ENCODE measurements at places on chromosomes 4 and X. TPM values are rescaled to one million over a fixed set of nuclear protein-coding genes. Genes with fewer than 3 reads are reported as not detected.

KDM5C gene
- total RNA-seq, result 208 TPM

CENPVL2 gene
- total RNA-seq, result not detected

SPACA5 gene
- not detected for total RNA-seq

FGA gene
- total RNA-seq, result not detected

L1CAM gene
- total RNA-seq, result 3.9 TPM

ACE2 gene
- not detected for total RNA-seq

PAGE1 gene
- not detected for total RNA-seq

MRPS18C gene
- 17.6 TPM for total RNA-seq

NUP54 gene
- total RNA-seq, result 63.2 TPM

SPANXC gene
- not detected for total RNA-seq

HS3ST1 gene
- total RNA-seq, result not detected

STIM2 gene
- 70.1 TPM for total RNA-seq

SSX4B gene
- total RNA-seq, result not detected

- no peak overlapping the region for H3K4me3 ChIP-seq
These were observed 134.0 kb upstream of the ANXA3 start for GRCh38 chr4:78417603-78418002.

DNA sequence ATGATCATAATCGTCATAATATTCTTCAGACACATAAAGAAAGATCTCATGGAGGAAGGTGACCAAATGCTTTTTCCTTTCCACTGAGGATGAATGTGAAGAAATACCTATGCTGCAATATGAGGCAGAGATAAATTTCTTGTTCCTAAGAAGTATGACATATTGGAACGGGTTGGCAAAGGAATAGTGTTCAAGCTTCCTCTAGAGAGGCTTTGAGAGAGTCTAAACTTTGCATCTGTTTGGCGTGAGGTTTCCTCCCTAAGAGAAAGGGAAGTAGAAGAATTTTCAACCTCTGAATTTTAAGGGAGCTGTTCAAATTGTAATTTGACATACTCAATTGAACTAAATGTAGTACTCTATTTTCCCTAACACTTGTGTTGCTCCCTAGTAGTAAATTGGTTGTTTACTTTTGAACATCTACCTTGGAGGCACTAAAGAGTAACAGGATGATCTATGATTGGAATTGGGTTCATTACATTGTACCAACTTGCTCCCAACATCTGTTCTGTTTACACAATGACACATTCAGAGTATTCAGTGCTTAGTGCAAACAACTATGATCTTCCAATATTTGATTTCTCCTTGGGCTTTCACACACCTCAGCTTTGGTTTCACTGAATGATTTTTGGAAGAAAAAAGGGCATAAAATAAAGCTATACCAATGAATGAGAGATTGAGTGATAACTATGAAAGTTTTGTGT is 122.0 kb downstream of the CORIN start:
- peaks cover 3% of the 10 kb centered on the region for H3K4me1 ChIP-seq
- peaks cover 63% of the 10 kb centered on the region for H3K27me3 ChIP-seq
- no peak for DNase-seq
- H3K4me3 ChIP-seq, result no peak overlapping the region
- H3K27ac ChIP-seq, result no peak overlapping the region

GRCh38 chrX:18490806-18491555 is 65.6 kb downstream of the CDKL5 start:
- no peak overlapping the region for H3K27ac ChIP-seq
- H3K4me3 ChIP-seq, result no peak overlapping the region
- H3K36me3 ChIP-seq, result no peaks in the 10 kb centered on the region

GRCh38 chr4:121448231-121448630 is 67.4 kb upstream of the QRFPR start:
- H3K36me3 ChIP-seq, result no peaks in the 10 kb centered on the region
- H3K4me3 ChIP-seq, result no peak overlapping the region
- H3K4me1 ChIP-seq, result no peaks in the 10 kb centered on the region
- no peak overlapping the region for H3K27ac ChIP-seq

GRCh38 chr4:161829591-161829990 is 334.2 kb downstream of the FSTL5 start:
- no peaks in the 10 kb centered on the region for H3K27me3 ChIP-seq
- H3K36me3 ChIP-seq, result no peaks in the 10 kb centered on the region
- no peaks in the 10 kb centered on the region for H3K4me1 ChIP-seq
- H3K27ac ChIP-seq, result no peak overlapping the region
- no peak overlapping the region for H3K4me3 ChIP-seq

DNA sequence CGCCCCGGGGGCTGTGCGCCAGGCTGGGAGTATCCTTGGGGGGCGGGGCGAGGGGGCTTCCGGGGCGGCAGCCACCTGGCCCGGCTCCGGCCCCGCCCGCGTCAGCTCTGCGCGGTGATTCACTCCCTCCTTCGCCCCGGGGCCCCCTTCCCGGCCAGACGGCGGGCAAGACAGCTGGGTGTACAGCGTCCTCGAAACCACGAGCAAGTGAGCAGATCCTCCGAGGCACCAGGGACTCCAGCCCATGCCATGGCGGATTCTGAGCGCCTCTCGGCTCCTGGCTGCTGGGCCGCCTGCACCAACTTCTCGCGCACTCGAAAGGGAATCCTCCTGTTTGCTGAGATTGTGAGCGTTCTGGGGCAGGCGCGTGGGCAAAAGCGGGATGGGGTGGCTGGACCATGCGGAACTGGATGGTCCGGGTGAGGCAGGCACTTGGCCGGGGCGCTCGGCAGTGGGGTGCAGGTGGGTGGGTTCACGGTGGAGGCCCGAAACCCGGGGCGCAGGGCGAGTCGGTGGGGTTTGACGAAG is at the start of gene PLP2:
PLP2 (plus strand) TSS at position 147 of the 528 bp plus-strand sequence; CDS start at position 250, 103 bp downstream.
- DNase-seq, result peak; percentile 63
- H3K4me1 ChIP-seq, result peaks cover 18% of the 10 kb centered on the region
- H3K27me3 ChIP-seq, result no peaks in the 10 kb centered on the region
- no peaks in the 10 kb centered on the region for H3K36me3 ChIP-seq

DNA sequence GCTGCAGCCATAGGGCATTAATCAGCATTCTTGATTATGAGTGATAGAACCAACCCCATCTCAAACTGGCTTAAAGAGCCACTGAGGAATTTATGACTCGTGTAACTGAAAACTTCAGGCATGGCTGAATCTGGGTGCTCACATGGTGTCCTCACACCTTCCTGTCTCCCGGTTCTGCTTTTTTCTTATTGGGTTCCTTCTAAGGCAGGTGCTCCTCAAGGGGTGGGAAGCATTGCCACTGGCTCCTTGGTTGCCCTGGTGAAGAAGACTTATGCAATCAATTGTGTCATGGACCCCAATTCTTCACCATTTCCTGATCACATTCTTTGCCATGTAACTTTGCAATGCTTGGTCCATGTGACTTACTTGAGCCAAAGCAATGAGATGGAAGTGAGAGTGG is 4.3 kb upstream of the ZCCHC4 start:
- no peak for DNase-seq
- H3K36me3 ChIP-seq, result no peaks in the 10 kb centered on the region
- peaks cover 9% of the 10 kb centered on the region for H3K4me1 ChIP-seq
- no peak overlapping the region for H3K4me3 ChIP-seq
- no peak overlapping the region for H3K27ac ChIP-seq

DNA sequence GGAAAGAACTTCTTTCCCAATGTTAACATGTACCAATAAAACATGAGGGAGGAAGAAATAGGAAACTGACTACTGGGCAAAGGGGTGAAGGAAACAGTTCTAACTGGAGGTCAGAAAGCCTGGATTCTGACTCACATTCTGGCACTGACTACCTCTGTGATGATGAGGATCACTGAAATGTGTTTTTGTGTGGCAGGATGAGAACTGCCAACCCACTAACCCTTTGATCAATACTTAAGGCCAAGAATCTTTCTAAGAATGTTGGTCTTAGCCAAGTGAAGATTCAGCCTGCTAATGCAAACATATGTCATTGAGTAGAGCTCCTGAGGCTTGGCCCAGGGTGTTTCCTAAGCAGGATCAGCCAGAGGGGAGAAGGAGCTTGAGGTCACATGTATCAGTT is 4.6 kb downstream of the ALAS2 start:
- peaks cover 5% of the 10 kb centered on the region for H3K4me1 ChIP-seq
- H3K27me3 ChIP-seq, result no peaks in the 10 kb centered on the region
- H3K4me3 ChIP-seq, result no peak overlapping the region
- H3K36me3 ChIP-seq, result peaks cover 11% of the 10 kb centered on the region

GRCh38 chrX:154353172-154353843 is 21.1 kb downstream of the FLNA start:
- H3K27me3 ChIP-seq, result no peaks in the 10 kb centered on the region
- H3K4me3 ChIP-seq, result no peak overlapping the region
- H3K36me3 ChIP-seq, result no peaks in the 10 kb centered on the region
- H3K27ac ChIP-seq, result peak overlapping the region; percentile 54

GRCh38 chr4:130486841-130487240 is 1390.9 kb downstream of the C4orf33 start:
- H3K27me3 ChIP-seq, result no peaks in the 10 kb centered on the region
- H3K4me3 ChIP-seq, result no peak overlapping the region
- no peaks in the 10 kb centered on the region for H3K4me1 ChIP-seq
- no peak for DNase-seq
- H3K36me3 ChIP-seq, result no peaks in the 10 kb centered on the region

- no peak overlapping the region for H3K4me3 ChIP-seq
- no peaks in the 10 kb centered on the region for H3K36me3 ChIP-seq
- H3K27ac ChIP-seq, result no peak overlapping the region
- DNase-seq, result no peak
These were observed 365.1 kb downstream of the AFF2 start for GRCh38 chrX:148865277-148866210.

- no peak for DNase-seq
- peaks cover 11% of the 10 kb centered on the region for H3K4me1 ChIP-seq
- H3K27me3 ChIP-seq, result no peaks in the 10 kb centered on the region
- no peak overlapping the region for H3K27ac ChIP-seq
- H3K4me3 ChIP-seq, result no peak overlapping the region
- no peaks in the 10 kb centered on the region for H3K36me3 ChIP-seq
These were observed 5.7 kb downstream of the P2RY8 start for GRCh38 chrX:1531096-1531890.

DNA sequence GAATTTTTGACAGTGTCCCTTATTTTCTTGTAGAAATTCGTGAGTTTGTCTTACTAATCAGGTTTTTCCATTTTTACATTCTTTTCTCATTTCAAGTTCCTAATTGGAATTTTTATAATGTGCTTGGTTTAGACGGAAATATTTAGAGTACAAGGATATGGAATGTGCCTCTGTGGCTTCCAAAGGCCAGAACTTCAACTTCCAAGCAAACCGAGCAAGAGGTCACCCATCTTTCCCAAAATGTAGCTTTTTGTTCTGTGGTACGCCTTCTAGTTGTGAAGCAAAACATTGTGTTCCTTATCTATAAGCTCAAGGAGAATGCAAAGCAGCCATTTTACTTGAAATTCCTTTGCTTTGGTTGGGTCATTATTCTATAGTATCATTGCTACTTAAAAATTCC is 212.8 kb upstream of the PACRGL start:
- H3K36me3 ChIP-seq, result no peaks in the 10 kb centered on the region
- H3K4me3 ChIP-seq, result no peak overlapping the region
- DNase-seq, result no peak

DNA sequence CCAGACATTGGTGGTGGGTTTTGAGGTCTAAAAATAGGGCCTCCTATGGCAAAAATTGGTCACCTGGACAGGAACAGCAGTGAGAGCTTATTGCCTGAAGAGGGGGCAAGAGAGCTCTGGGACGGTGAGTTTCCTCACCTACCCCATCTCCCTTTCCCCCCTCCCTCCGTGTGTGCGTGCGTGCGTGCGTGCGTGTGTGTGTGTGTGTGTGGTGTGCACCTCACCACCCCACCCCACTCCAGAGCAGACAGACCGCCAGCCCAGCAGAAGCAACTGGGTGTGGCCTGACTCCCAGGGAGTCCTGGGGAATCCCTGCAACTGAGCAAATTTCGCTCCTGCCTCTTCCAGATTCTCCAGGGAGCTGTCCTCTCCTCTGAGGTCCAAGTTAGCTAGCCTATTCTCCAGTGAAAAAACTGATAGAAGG is 44.7 kb downstream of the PRPS1 start:
- H3K4me3 ChIP-seq, result peak overlapping the region; percentile 79
- no peaks in the 10 kb centered on the region for H3K36me3 ChIP-seq
- H3K27me3 ChIP-seq, result no peaks in the 10 kb centered on the region
- peak; percentile 74 for DNase-seq
- peaks cover 35% of the 10 kb centered on the region for H3K4me1 ChIP-seq
- H3K27ac ChIP-seq, result peak overlapping the region; percentile 99

- no peaks in the 10 kb centered on the region for H3K27me3 ChIP-seq
- H3K36me3 ChIP-seq, result no peaks in the 10 kb centered on the region
- no peak overlapping the region for H3K27ac ChIP-seq
- H3K4me1 ChIP-seq, result no peaks in the 10 kb centered on the region
- H3K4me3 ChIP-seq, result no peak overlapping the region
- DNase-seq, result no peak
These were observed 466.0 kb downstream of the DMD start for GRCh38 chrX:32745323-32745722.

- DNase-seq, result no peak
- no peaks in the 10 kb centered on the region for H3K27me3 ChIP-seq
- H3K4me1 ChIP-seq, result no peaks in the 10 kb centered on the region
- H3K27ac ChIP-seq, result no peak overlapping the region
These were observed 172.4 kb downstream of the TLL1 start for GRCh38 chr4:166045457-166045856.

DNA sequence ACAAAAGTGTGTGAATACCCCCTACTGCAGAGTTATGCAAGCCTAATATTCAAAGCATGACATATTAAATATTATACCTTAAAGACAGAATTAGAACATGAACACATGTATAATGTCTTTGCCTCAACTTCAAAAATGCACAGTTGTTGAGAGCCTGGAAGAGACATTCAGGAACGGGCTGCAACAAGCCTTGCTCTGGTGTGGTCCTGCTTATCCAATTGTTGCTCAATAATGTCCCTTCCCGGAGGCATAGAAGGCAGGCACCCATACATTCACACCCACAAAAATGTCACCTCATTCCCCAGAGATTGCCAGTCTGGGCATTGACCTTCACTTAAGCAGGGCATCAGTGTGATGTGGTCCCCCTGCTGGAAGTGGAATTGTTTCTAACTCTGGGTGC is 238.8 kb downstream of the CBR4 start:
- H3K27ac ChIP-seq, result no peak overlapping the region
- H3K27me3 ChIP-seq, result peaks cover 20% of the 10 kb centered on the region
- no peak for DNase-seq

All from T-helper 17 cell (primary cell).